ENCODE measurements at places on chromosomes 6 and 20.

DNA sequence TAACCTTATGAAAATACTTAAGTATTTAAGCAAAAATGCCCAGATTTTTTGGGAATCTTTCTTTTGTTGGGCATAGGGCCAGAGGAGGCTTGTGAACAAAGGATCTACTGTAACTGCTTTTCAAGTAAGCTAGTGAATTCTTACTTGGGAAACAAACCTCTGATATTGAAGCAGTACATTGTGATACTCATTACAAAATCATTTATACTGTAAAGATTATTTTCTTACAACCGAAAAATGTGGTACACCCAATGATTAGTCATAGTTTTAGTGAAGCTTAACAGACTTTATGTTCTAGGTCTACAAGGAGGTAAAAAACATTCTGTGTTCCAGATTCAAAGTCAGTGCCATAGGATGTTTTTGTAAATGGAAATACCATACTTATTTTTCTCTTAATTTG, 272.9 kb upstream of the KCNQ5 start:
- DNase-seq, result no peak

GRCh38 chr6:118770112-118770788, 118.9 kb upstream of the CEP85L start:
- no peak for DNase-seq

- DNase-seq, result no peak
Observed at GRCh38 chr20:33673410-33674293, 576 bp downstream of the NECAB3 start.

DNA sequence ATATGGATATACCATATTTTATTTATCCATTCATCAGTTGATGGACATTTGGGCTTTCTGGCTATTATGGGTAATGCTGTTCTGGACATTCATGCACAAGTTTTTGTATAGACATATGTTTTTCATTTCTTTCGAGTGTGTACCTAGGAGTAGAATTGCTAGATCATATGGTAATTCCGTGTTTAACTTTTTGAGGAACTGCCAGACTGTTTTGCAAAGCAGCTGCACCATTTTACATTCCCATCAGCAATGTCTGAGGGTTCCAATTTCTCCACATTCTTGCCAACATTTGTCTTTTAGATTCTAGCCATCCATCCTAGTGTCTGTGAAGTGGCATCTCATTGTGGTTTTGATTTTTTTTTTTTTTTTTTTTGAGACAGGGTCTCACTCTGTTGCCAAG, 20.8 kb downstream of the SRC start:
- DNase-seq, result no peak

DNA sequence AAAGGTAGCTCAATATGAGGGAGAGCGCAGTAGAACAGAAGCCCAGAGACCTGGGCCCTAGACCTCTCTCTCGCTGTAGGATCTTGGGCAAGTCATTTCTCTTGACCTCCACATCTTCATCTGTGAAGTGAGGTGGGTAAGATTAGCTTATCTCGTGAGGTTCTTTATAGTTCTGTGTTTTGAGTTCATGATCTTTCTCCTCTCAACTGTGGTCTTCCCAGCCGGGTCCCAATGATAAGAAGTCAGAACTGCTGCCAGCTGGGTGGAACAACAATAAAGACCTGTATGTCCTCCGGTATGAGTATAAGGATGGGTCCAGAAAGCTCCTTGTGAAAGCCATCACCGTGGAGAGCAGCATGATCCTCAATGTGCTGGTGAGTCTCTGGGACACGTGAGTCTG, 6.9 kb downstream of the PSMF1 start:
- no peak for DNase-seq

DNA sequence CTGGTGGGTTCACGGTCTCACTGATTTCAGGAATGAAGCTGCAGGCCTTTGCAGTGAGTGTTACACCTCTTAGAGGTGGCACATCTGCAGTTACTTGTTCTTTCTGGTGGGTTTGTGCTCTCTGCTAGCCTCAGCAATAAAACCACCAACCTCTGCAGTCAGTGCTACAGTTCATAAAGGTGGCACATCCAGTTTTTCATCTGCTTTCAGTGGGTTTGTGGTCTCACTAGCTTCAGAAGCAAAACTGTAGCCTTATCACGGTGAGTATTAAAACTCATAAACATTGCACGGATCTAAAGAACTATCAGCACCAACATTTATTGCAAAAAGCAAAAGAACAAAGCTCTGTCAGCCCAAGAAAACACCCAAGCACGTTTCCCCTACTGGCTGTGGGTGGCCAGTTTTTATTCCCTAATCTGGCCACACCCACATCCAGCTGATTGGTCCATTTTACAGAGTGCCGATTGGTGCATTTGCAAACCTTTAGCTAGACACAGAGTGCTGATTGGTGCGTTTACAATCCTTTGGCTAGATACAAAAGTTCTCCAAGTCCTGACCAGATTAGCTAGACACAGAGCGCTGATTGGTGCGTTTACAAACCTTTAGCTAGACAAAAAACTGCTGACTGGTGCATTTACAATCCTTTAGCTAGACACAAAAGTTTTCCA, 3.4 kb upstream of the TMEM14C start:
- no peak for DNase-seq

- no peak for DNase-seq
Observed at GRCh38 chr6:101086473-101086872, 205.3 kb upstream of the ASCC3 start.

GRCh38 chr20:11229772-11230171, 556.0 kb upstream of the JAG1 start:
- no peak for DNase-seq

- DNase-seq, result no peak
Observed at GRCh38 chr6:108774555-108774954, 73.7 kb upstream of the ARMC2 start.

DNA sequence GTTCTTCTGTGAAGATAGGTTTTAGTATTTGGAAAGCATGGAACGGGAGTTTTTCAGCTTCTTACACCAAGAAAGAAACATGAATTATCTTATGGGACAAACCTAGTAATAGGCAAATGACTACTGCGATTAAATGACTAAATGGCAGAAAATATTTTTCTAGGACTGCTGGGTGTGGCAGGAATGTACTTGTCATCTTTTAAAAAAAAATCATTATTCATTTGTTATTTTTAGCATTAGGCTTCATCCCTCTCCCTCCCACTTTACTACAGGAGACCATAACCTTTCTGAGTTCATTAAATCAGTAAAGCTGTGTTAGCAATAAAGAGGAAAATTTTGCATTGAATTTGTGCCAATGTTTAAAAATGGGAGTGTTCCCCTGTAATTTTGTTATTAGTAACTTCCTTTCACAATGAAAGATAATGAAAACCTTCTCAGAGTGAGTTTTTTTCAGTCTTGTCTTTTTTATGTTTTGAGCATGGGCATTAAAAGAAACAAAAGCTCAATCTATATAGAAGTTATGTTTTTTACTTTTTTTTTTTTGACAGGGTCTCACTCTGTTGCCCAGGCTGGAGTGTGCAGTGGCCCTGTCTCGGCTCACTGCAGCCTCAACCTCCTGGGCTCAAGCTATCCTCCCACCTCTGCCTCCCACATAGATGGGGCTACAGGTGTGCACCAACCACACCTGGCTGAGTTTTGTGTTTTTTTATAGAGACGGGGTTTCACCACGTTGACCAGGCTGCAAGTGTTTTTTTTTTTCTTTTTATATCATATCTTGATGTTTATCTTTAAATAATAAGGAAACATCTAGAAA, 105.6 kb upstream of the CLDN20 start:
- no peak for DNase-seq

GRCh38 chr6:157064502-157064901, 258.8 kb downstream of the TMEM242 start:
- no peak for DNase-seq

- no peak for DNase-seq
Observed at GRCh38 chr6:120447605-120448004, 886.7 kb downstream of the TBC1D32 start.

DNA sequence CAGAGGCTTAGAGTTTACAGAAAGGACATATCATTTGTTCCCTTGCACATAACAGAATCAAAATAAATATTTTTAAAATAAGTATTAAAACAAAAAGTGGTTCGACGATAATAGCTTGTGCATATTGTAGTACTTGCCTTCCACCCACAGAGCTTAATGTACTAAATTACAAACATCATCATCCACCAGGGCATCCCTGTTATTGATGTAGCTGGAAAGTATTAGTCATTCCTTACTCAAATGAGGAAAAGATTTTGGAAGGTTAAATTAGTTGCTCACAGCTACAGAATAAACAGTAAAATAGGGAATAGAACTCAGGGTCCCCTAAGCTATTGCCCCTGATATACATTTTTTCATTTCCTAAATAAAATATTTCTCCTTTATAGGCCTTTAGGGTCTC, 150.3 kb downstream of the PTPRK start:
- DNase-seq, result no peak

GRCh38 chr6:31711233-31711632, 3.9 kb upstream of the LY6G6D start:
- DNase-seq, result no peak

DNA sequence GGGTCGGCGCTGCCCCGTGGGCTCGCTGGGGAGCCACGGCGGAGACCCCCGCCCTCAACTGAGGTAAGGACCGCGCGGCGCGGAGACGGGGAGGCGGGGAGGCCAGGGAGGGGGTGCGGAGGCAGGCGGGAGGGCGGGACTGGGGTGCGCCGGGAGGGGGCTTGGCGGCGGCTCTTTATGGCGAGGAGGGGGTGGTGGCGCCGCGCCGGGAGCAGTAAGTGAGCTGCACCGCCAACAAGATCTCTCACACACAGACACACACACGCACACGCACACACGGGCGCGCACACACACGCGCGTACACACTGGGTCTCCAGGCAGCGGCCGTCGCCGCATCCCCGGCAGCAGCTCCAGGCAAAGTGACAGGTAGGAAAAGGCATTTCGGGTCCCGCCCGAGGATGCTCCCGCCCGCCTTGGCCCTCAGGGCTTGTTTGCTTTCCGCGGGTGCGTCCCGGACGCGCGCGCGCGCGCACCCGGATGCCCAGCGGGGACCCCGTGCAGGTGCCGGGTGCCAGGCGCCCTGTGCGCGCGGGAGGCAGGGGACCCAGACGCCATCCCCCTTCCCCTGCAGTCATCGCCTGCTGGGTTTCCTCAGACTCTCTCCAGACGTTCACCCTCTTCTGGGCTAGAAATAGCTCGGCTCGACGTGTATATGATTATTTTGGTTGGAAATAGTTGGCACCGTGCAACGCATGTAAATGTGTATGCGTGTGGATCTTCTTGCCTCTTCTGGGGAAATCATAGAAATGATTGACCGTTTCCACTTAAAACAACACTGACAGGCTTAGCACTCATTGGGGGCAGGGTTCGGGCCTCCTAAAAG, at the start of gene PLCB4:
PLCB4 (plus strand) TSS at position 247 of the 823 bp plus-strand sequence. CDS start 238,728 bp downstream, outside the sequence.
- DNase-seq, result no peak

DNA sequence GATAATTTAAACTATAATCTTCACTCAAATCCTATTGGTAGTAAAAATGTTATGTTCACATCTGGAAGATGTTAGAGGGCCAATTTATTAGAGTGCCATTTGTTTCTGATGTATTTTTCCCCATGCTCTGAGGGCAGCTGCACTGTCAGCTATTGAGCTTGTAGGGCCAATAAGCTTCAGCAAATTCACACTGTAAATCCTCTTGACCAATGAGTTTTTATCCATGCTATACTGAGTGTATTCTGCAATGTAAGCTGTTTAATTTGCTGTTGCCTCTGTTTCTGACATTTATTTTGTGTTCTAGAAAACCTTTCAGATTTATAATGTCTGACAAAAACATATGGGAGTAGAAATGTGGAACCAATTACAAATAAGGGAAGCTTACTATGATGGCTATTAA, 62.6 kb downstream of the OGFRL1 start:
- DNase-seq, result no peak

DNA sequence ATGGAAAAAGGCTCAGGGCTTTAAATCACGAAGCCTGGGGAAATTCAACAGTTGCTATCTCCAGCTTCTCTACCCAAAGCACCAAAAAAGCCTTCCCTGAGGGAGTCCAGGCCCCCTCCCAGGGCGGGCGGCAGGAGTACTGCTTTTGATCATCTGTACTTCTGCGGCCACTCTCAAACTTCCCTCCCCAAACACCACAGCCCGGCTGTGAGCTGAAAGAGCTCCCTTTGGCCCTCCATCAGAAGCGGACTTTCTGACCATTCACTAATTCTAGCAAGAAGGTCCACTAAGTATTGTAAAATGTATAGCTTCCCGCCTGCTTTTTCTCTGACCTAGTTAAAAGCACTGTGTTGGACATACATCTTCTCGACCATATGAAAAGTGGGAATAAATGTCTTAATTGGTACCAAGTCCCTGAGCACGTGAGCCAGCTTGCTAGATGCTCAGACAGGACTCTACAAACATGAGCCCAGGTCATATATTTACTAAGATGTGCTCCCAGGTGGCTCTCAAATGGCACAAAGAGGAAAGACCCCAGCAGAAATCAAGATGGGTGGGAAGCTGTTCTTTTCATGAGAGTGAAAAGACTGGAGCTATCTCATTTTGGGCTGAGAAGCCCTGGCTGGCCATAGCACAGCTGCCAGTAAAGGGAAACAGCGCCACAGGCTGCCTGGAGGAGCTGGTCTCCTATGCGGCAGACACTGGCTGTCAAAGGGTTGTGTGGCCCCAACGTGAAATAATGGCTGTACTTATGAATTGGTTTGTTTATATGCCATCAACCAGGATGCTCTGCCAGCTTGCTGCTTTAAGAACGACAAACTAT, 58.6 kb downstream of the GFOD1 start:
- DNase-seq, result no peak

GRCh38 chr6:167580619-167580911, 246.1 kb upstream of the AFDN start:
- DNase-seq, result no peak

- DNase-seq, result no peak
Observed at GRCh38 chr6:70411542-70412251, 1.6 kb upstream of the FAM135A start.

GRCh38 chr6:138965971-138966370, 22.1 kb downstream of the REPS1 start:
- DNase-seq, result no peak

- no peak for DNase-seq
Observed at GRCh38 chr6:117976030-117976651, 69.1 kb downstream of the SLC35F1 start.

DNA sequence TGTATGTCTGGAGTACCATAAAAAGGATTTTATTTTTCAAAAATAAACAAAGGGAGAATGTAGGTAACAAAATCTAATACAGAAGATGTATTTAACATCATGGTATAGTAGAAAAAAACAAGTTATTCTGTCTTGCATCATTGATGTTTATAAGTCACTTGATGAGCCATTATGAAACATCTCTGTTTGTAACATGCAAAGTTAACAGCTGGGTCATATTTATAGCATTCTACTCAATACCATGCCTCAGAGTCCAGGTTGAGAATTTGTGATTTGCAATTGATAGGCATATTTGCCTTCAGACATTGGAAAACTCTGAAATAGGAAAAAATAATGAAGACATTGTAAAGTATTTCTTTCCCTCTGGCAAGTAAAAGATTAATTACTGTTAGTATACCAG, 52.3 kb upstream of the IL20RA start:
- no peak for DNase-seq
